SK-N-SH treated with all-trans-retinoic acid at 6 μM for 48 hours (cell line): ENCODE measurements at places on chromosomes 1 and 21.

DNA sequence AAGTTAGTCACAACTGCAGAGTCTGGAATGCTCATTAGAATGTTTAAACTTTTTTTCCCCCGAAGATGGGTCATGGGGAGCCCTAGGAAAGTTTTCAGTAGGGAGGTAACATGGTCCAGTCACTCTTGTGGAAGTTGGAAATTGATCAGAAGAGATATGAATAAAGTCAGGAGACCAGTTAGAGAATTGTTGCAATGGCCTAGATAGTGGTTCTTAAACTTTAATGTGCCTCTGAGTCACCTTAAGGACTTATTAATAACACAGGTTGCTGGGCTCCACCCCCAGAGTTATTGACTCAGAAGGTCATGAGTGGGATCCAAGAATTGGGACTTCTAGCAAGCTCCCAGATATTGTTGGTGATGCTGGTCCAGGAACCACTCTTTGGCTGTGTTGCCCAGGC is 3.2 kb upstream of the TFAP2E start:
- ATAC-seq, result no peak

DNA sequence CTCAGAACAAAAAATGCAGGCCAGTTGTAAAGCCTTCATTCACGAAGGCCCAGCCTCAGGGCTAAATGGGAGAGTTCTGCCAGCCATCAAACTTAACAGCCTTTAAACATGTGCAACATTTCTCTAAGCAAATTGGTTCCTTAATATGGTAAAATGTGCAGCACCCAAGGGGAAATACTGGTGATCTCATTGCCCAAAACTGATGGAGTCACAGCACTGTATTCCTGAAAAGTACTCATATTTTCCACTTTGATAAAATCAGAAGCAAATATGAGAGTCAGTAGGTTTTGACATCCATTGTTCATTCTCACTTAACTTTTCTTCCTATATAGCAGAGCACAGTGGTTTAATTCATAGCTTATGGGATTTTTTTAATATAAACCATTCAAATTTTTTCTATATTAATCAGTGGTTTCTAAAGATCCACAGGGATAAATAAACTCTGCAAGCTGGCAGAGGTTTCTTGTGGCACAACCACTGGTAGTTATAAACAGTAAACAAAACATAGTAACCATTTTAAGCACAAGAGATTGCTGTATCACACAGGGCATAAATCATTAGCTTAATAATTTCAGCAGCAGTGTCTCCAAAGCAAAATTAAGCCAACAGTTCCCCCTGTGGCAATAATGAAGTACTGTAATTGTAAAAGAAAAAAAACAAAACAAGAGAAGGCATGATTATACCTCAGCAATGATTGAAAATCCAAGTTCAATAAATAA is 106.9 kb upstream of the LYPLAL1 start:
- peak; percentile 88 for ATAC-seq

- ATAC-seq, result no peak
These were observed 13.5 kb upstream of the OR2G2 start for GRCh38 chr1:247574664-247575063.

GRCh38 chr1:191695865-191696264 is 462.4 kb upstream of the RGS18 start:
- no peak for ATAC-seq

- ATAC-seq, result no peak
These were observed 209.0 kb upstream of the VAMP3 start for GRCh38 chr1:7561936-7562728.

DNA sequence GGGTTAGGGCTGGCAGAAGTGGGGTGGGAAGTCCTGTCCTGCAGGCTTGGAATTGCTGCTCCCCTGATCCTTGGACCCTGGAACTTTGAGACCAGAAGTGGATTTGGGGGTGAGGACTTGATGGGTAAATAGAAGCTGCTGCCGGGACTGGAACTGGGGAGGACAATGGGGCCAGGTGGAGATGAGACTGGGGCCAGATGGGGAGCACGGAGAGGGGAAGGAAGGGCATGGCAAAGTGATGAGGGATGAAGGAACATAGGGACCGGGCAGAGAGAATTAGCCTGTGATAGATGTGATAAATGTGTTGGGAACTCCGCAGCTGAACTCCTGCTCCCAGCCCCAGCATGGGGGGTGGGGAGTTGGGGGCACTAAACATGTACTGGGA is 637 bp downstream of the NHLH1 start:
- ATAC-seq, result no peak

GRCh38 chr1:110176299-110176956 is 26.1 kb downstream of the SLC6A17 start:
- ATAC-seq, result peak; percentile 73

- ATAC-seq, result peak; percentile 83
These were observed 200.0 kb downstream of the GABPA start for GRCh38 chr21:25934771-25935224.

DNA sequence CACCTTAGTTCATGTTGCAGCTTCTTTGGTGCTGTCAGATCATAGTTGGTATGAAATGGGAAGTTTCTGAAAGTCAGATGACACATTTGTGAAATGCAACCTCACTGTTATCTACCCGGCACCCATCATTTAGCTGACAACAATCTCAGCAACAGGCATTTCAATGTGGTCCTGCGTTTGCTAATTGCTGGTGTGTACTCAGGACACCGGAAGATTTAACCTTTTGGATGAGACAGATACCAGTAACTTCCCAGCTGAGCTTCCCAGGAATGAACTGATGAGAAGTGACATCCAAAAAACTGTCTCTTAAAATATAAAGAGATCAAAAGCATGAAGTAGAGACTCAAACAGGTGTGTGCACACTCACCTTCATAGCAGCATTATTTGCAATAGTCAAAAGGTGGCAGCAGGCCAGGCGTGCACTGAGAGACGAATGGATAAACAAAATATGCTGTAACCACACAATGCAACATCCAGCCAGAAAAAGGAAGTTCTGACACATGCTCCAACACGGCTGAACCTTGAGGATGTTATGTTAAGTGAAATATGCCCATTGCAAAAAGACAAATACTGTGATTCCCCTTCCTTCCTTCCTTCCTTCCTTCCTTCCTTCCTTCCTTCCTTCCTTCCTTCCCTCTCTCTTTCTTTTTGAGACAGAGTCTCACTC is 7.9 kb upstream of the CLDN14 start:
- no peak for ATAC-seq

DNA sequence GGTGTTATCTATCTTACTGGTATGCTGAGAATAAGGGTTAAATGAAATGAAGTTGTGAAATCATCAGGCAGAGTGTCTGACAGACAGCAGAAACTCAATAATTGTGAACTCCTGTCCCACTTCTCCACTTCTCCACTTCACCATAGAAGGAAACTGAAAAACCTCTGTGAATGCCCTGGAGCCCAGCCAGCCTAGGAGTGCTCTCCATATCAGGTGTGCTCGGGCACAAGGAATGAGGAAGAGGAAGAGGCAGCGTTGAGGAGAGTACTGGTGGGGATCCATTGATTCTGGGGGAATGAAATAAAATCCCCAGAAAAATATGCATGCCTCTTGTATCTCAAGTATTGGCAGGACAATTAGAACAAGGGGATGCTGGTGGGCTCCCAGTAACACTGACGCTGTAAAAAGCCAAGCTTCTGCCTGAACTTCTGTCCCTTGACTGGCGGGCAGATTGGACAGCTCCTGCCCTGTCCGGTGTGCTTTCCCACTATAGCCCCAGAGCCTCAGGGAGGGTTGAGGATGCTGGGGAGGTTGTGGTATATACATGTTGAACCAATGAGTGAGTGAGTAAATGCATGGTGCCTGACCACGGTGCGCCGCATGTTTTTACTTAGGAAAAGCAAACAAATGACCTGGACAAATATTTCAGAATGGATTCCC is 47.7 kb downstream of the NMNAT2 start:
- ATAC-seq, result no peak

DNA sequence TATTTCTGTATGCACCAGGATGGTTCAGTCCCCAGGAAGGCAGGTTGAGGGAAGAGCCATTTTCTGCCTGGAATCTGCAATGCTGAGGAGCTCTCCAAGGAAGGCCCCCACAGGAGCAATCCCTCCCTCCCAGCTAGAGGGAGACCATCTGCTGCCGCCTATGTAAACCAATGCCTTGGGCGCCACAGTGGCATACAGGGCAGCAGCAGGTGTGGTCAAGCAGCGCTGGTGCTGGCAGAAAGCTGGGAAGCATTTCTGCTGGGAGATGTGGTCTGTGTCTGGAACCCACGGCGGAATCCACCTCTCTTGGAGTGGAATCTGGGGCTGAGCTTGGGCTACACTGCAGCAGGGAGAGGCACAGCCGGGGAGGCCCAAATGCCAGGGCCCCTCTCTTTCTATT is 283.3 kb downstream of the RRAGC start:
- no peak for ATAC-seq

- ATAC-seq, result peak; percentile 70
These were observed 16.8 kb downstream of the TNFSF4 start for GRCh38 chr1:173190101-173190936.

DNA sequence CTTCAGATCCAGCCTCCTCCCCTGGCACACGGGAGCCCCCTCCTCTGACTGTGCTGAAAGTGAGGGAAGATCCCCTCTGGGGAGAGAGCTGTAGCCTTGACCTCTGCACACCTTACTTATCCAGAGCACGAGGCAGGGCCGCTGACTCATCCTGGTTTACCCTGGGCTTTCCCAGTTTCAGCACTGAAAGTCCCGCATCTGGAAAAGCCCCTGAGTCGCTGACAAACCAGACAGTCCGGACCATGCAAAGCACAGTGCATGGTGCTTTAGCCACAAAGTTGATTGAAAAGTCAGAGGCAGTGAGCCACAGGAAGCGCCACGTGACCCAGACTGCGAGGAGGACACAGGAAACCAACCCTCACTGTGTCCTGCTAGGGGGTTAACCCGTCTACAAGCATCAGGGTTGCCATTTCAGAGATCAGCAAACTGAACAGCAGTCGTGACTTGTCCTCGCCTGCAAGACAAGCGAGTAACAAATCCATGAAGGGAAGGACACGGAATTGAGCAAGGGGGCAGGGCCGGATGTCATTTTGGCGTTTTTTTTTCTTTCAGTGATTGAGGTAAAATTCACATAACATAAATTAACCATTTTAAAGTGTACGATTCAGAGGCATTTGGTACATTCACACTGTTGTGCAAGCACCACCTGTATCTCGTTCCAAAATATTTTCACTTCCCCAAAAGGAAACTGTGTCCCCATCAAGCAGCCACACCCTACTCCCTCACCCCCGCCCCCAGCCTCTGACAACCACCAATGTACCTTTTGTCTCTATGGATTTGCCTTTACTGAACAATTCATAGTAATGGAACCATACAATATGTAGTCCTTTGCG is 19.9 kb upstream of the IFNGR2 start:
- ATAC-seq, result peak; percentile 43

DNA sequence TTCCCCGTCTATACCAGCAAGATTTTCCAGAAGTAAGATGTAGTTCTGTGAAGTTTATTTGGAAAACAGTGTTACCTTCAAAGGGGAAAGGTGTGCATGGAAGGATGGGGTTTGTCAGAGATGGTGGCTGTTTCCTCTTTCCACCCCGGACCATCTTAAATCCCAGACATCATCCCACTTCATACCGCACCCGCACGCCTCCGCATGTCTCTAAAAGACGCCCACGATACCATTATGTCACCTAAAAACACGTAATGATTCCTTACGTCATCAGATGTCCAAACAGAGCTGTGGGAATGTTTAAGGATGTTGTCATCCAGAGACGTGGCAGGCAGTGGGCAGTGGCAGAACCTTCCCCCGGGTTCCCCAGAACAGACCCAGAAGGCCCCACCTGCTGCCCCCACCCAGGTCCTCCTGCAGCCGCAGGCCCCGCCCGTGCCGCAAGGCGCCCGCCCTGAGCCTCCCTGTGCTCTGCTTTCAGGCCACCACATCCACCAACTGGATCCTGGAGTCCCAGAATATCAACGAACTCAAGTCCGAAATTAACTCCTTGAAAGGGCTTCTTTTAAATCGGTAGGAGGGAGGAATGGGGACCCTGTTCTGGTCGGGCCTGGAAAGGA is 152.2 kb downstream of the PEX14 start:
- ATAC-seq, result no peak

DNA sequence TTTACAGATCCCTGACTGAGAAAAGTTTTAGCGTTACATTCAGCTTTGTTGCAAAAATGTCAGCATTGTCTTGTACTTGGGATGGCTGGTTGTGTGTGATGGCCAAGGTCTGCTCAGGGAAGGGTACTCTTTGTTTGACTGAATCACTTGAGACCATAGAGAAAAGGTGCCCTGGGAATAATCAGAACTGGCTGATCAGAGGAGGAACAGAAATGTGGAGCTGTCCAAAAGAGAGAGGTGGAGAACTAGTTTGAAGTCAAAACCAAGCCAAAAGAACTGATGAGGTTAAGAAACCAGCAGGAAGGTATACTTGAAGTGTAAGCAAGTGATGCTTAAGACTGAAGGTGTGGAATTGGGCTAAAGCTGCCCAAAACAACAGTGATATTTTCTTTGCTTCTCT is 107.6 kb upstream of the LYPLAL1 start:
- peak; percentile 28 for ATAC-seq

GRCh38 chr1:3732434-3733093 is 19.7 kb upstream of the CCDC27 start:
- no peak for ATAC-seq

GRCh38 chr1:204077979-204078696 is 5.2 kb downstream of the SOX13 start:
- ATAC-seq, result no peak

GRCh38 chr1:19110257-19110927 is 99.7 kb downstream of the UBR4 start:
- ATAC-seq, result no peak

GRCh38 chr1:243924188-243924587 is 74.1 kb upstream of the AKT3 start:
- peak; percentile 66 for ATAC-seq

DNA sequence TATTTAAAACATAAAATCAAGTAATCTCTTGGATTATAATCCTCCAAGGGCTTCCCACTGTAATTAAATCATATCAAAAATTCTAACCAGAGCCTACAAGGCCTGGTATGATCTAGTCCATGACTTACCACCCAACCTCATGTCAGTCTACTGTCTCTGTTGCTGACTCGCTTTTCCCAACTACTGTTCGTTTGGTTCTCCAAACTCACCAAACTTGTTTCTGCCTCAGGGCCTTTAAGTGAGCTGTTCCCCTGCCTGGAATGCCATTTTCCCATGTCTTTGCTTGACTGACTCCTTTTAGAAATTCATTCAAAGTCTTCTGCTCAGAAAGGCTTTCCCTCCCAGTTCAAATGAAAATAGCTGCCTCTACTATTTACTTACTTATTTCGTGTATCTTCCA is 95.9 kb downstream of the ZC3H11B start:
- ATAC-seq, result no peak

DNA sequence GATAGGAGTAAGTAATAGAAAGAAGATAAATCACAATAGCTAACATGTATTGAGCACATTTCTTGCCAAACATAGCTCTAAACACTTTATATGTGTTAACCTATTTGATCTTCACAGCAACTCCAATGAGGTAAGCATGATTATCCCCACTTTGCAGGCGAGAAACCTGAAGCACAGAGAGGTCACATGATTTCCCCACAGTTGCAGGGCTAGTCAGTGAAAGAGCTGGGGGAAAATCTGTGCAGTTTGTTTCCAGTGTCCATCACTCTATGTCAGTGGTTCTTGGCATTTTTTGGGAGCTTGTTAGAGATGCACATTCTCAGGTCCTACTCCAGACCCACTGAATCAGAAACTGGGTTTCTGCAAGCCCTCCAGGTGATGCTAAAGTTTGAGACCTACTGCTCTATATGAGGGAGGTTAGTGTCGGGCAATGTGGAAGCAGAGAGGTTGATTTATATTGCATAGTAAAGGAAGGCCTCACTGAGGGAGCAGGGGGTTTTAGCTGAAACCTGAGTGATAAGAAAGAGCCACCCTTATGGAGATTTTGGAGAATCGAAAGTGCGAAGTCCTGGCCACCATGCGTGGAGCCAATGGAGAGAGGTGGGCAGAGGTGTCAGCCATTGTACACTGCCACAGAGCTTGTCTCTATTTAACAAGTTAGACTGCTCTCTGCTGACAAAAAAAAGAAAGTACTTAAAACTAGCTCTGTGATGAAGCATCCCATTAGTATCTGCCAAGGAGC is 20.9 kb downstream of the MCOLN3 start:
- ATAC-seq, result peak; percentile 83
